Uterus (tissue), 4 donors: ENCODE measurements at places on chromosomes 2 and 18.

DNA sequence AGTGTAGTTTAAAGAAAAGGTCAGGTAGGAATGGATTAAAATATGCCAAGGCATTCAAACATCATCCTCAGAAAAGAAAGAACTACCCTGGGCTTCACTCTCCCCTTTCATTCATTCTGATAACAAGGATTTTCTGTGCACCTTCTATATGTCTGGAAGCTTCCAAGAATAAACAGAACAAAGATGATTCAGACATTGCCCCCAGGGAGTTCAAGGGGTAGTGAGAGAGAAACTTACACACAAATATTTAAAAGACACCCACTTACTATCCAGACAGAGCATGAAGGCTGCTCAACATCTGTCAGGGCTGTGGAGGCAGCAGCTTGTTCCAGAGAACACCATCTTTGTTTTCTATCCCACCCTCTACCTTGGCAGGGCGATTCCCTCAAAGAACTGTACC lies 140.5 kb downstream of the ALK start:
- DNase-seq = no peak

GRCh38 chr2:160141912-160142311 lies 58.2 kb downstream of the ITGB6 start:
- no peak for DNase-seq

DNA sequence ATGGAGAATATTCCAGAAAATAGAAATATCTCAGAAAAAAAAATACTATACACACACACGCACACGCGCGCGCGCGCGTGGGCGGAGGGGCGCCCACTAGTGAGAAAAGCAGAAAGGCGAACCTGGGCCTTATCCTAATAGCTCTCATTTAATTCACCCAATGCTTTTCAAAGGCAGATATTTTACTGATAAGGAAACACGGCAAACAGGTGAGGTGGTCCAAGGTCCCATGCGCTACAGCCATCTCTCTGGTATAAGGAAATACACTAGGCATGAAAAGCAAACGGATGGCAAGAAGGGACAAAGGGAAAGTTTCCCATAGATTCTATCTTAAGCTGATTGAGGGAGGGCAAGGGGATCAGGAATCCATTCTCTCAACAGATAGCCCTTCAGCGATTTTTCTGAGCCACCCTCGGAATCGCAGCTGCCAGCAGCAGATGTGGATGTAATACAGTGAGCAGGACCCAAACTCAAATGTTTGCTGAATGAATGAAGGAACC lies 136.7 kb downstream of the TMEM247 start:
- DNase-seq = no peak

DNA sequence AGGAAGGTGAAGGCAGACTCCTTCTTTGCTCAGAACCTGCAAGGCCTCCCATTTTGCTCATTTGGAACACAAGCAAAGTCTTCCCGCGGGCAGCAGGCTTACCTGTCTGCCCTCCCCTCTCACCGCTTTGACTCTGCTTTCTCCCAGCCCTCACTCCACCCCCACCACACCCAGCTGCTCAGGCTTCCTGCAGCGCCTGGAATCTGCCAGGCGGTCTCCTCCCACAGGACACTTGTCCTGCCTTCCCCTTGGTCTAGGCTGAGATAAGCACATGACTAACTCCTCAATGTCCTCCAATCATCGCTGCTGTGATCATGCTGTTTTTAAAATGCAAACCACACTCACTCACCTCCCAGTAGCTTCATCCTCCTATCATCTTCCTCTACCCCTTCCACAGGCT lies 430.0 kb downstream of the ZNF516 start:
- DNase-seq = no peak

GRCh38 chr2:231866450-231866849 lies 59.7 kb downstream of the NPPC start:
- DNase-seq = no peak

GRCh38 chr2:143468341-143468888 lies 339.2 kb downstream of the ARHGAP15 start:
- no peak for DNase-seq

- no peak for DNase-seq
Measured at GRCh38 chr2:236879416-236879963, 206.2 kb upstream of the COPS8 start.

DNA sequence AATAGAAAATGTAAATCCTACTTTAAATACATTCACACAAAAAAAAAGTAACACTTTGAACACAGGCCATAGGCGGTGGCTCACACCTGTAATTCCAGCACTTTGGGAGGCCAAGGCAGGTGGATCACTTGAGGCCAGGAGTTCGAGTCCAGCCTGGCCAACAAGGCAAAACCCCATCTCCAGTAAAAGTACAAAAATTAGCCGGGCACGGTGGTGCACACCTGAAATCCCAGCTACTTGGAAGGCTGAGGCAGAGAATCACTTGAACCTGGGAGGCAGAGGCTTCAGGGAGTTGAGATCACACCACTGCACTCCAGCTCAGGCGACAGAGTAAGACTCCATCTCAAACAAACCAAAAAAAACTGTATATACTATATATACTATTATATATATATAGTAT lies 303.6 kb downstream of the BCL11A start:
- no peak for DNase-seq

DNA sequence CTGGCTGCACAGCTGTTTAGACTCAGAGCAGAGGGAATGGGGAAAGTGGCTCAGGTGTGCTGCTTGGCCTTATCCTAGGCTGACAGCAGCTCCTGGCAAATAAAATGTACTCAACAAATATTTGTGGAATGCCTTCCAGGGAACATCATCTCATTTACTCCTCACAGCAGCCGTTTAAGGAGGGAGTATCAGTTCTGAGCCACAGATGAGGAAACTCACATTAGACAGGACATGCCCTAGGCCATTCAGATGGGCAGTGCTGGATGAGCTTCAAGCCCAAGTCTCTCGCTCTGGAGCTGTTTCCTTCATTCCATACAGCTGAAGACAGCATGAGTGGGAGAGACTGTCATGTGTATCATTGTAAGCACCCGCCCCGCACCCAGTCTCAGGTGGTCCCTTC lies 129.6 kb upstream of the CNGA3 start:
- no peak for DNase-seq

DNA sequence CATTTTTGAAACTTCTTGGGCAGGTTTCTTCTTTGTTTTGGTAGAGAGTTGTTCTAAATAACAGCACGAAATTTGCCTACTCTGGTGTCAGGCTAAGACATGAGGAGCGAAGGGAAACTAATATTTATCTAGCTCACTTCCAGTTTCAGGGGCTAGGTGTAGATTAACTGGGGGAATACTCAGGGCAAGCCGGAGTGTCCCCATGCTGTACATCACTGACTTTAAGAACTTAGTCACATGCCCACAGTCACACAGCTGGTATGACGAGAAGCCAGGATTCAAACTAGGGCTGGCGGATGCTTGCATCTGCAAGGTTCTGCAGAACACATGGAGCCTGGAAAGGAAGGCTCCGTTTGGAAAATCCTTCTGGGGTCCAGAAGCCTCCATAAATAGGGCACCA lies 133.3 kb downstream of the ALPK2 start:
- no peak for DNase-seq

GRCh38 chr18:49672853-49673252 lies 111.0 kb downstream of the LIPG start:
- DNase-seq = no peak

DNA sequence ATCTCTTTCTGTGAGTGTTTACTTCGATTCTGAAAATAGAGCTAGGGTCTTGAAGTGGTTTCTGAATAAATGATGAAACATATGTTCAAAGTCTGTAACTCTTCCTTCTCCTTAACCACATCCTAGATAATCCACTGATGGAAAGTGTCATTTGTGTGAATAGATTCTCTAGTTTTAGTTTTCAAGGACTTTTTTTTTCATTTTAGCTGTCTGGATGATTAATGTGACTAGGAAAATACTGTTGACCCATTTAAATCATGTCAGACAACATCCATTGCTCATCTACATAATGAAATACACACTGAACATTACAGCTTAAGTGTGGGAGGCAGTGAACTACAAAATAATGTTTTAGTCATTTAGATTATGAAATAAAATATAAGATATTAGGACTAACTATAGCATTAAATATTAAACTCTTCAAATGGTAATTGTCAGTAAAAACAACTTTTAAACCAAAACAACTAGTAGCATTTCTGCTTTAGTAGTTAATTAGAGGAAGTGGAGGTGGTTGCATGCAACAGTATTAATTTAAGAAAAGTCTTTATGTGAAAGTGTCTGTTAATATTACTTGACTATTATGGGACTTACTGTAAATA lies 39.1 kb upstream of the DLX1 start:
- no peak for DNase-seq

GRCh38 chr2:217121565-217121964 lies 261.7 kb upstream of the TNP1 start:
- no peak for DNase-seq

GRCh38 chr2:26169226-26169625 lies 3.7 kb upstream of the GAREM2 start:
- no peak for DNase-seq

GRCh38 chr2:205712508-205712907 lies 30.2 kb downstream of the NRP2 start:
- no peak for DNase-seq

DNA sequence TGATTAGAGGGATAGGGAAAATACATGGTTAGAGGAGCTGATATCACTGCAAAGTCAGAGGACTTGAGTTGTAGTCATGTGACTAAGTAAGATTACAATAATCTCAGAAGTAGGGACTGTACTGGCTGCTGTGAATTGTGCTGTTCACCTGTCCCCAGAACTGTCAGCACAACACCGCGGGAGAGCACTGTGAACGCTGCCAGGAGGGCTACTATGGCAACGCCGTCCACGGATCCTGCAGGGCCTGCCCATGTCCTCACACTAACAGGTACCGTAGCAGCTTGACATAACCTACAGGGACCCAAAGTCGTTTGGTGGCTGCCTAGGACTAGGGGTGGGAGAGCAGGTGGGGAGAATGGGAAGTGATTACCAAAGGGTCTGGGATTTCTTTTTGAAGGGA lies 132.8 kb upstream of the TTC39C start:
- no peak for DNase-seq

DNA sequence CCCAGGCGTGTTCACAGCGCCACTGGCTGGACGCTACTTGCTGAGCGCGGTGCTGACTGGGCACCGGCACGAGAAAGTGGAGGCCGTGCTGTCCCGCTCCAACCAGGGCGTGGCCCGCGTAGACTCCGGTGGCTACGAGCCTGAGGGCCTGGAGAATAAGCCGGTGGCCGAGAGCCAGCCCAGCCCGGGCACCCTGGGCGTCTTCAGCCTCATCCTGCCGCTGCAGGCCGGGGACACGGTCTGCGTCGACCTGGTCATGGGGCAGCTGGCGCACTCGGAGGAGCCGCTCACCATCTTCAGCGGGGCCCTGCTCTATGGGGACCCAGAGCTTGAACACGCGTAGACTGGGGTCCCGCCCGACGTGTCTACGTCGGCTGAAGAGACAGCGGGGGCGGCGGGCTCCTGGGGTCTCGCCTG lies 891 bp upstream of the KHK start:
- DNase-seq = peak; percentile 75

GRCh38 chr2:170942615-170943014 lies 13.6 kb downstream of the GORASP2 start:
- DNase-seq = no peak

GRCh38 chr2:10787176-10787968 lies 25.2 kb downstream of the PDIA6 start:
- no peak for DNase-seq

GRCh38 chr18:63140997-63141777 lies 178.4 kb downstream of the BCL2 start:
- no peak for DNase-seq

- no peak for DNase-seq
Measured at GRCh38 chr2:211931314-211931713, 607.3 kb downstream of the ERBB4 start.

- DNase-seq = no peak
Measured at GRCh38 chr2:58686776-58687175, 445.7 kb upstream of the FANCL start.

- no peak for DNase-seq
Measured at GRCh38 chr2:168114040-168114439, 133.4 kb downstream of the STK39 start.

GRCh38 chr2:99708231-99708630 lies 218.4 kb upstream of the REV1 start:
- DNase-seq = peak; percentile 27

DNA sequence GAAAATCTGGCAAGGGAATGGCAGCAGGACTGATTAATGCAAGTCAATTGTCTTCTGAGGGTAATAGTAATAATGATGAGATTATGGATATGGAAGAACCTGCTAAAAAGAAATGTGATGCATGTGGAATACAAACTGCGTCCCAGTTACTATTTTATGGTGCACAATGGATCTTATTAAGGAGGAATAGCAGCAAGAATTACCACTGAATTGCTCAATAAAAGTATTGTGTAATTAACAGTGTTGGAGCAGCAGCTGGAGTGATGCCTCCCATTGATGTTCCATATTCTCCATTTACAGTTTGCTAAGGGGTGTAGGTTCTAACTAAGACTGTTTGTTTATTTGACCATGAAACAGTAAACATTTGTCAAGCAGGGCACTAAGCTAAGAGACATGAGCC lies 167.9 kb downstream of the HRH4 start:
- DNase-seq = no peak

DNA sequence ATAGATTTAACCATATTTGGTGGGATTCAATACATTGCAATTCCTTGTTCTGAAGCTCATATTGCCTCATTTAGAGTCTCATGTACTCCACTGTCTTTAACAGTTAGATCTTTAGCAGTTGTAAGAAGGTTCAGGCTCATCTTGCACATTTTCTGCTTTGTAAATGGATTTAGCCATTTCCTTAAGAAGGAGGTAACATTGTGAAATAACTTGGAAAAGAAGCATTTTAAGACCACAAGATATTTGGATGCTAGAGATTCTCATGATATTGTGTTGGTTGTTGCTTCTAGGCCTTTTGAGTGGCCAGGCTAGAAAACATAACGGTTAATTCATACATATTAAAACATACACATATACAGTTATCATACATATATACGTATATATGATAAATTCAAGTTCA lies 445.8 kb upstream of the NXPH2 start:
- DNase-seq = no peak

DNA sequence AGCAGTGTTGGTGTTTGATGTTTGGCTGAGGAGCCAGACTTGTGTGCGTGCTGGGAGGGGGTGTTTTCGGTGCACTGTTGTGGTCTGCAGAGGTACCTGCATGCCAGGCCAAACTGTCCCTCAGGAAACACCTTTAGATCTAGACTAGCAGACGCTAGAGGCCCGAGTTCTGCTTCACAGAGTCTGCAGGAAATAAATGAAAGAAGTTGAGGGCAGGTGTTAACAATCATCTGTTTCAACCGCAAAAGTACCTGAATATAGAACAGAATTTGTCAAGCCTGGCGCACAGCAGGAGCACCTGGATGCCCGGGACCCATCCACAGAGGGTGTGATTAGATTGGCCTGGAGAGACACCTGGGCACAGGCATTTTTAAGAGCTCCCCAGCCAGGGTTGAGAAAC lies 40.5 kb upstream of the REL start:
- DNase-seq = no peak

- no peak for DNase-seq
Measured at GRCh38 chr2:187640926-187641510, 86.8 kb upstream of the TFPI start.
